ENCODE measurements at places on chromosomes 7 and 10.

DNA sequence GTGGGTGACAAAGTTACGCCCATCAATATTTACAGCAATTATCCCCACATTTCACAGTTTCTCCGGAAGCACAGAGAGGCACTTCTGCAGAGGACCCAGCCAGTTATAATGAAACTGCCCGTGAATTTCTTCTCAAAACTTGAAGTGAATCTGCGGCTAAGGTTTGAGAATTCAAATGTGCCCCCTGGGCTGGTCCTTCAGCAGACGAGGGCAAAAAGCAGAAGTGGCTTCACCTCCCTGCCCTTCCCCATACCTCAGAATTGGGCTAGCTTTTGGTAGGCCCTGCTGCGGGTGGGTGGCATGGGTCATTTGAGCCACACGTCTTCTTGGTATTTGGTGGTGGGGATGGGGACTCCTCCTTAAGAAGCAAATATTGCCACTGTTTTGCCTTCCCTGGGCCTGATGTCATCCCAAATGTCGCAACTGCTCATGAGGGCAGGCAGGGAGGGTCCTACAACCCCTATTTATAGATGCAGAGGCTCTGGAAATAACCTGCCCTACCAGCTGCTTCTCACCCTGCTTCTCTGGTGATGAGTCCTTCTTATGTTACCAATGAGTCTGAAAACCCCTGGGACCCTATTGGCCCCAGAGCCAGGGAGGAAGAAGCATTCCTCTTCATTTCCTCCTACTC, 16.6 kb upstream of the WDFY4 start:
- DNase-seq, result no peak

- DNase-seq, result no peak
Observed at GRCh38 chr10:27998954-27999275, at the start of gene ODAD2. Gene ODAD2 (minus strand): TSS chr10:27999079. CDS start chr10:27995142, 3,937 bp downstream.

DNA sequence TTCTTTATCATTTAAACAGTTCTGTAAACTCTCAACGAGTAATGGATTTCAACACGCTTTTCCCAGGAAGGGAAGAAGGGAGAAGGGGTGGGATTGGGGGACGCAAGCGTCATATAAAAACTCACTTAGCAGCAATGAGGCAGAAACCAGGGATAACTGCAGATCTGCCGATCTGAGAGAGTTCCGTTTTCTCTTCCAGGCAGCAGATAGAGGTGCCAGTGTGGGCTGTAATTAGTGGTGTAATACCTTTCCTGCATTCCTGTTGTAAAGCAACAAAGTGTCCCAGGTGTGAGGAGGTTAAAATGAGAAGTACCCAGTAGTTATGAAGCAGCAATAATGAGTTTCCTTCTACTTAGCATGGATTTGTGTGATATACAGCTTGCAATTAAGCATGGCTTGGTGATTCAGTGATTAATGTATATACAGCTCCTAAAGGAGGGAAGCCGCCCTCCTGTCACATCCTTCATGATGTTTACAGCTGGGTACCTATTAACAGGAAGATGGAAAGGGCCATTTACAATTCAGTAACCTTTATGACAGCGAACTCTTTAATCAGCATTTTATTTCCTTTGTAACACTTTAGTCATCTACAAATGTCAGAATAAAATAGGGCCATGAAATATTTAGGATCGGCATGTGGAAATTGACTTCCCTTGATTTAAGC, 271.9 kb downstream of the LRMDA start:
- DNase-seq, result no peak

DNA sequence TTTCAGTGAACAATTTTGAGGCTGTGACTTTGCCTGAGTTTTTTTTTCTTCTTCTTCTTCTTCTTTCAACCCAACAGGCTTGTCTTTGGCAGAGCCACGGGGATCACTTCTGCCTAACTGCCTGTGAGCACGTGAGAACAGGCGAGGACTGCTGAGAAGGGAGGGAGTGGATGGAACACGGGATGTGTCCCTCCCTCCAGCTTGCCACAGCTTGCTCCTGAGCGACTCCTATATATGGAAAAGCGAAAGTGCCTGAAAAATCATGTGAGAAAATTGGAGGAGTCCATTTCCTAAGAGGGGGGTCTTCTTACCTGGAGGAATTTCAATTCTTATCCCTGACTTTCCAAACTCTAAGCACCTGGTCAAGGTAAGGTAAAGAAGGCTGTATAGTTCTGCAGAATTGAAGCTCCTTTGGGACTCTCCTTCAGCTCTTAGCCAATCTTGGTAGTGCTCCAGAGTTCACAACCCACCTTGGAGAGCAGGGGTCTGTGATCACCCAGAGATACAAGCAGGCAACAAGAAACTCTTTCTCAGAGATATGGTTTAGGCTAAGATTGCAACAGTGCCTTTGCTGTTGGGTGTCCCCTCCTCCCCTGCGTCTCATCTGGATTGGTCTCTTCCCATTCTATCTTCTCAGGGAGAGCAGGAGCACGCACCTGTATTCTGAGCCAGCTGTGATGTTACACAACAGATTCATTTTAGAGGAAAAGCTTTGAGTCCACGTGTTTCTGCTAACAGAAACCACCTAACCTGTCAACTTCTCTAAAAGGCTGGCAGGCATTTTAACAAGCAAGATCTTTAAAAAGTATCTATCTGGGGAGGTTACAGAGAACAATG, at the start of gene MAT1A:
Gene MAT1A (minus strand): TSS at position 208 of the 837 bp plus-strand sequence. CDS start 235 bp downstream, outside the sequence.
- no peak for DNase-seq

DNA sequence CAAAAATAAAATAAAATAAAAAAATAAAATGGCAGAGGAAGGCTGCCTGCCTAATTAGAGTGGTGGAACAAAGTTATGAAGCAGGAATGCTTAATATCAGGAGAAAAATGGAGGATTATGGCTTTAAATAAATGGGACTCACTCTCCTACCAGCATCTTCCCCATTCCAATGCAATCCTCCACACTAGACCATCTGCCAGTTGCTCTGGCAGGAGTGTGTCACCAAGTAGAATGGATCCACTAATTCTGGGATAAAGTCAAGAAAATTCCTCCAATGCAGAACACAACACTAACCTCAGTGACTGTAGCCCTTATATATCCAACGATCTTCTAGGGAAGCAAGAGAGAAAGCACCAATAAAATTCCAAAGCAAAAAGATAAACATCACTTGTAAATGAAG, 112.5 kb upstream of the ARID5B start:
- DNase-seq, result no peak

DNA sequence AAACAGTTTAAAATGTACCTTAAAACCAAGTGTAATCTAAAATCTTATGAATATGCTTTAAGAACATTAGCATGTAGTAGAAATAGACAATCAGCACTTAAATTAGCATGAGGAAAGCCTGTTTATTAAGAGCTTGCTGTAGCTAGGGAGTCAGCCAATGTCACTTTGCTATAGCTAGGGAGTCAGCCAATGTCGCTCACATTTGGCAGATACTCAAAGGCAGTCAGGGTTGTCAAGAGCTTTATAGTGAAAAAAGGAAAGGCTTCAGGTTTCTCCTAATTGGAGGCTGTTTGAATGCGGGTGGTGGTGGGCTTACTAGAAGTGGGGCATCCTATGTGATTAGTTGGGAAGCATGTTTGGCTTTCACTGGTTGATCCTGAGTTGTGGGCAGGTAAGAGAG, 226.2 kb upstream of the DGKB start:
- no peak for DNase-seq

- DNase-seq, result no peak
Observed at GRCh38 chr7:102305414-102306268, 19.0 kb downstream of the SH2B2 start.

DNA sequence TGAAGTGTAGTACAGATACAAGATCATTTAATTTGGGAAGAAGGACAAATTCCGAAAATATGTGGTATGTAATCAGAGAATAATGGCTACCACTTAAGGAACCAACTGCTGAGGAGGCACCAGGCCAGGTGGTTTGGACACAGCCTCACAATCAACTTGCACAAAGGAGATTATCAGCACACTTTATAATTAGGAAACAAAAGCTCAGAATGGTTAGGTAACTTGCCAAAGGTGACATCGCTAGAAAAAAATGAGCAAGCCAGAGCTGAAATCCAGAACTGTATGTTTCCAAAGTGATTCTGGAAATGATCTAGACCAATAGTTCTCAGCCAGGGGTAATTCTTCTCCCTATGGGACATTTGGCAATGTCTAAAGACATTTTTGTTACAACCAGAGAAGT, 36.6 kb downstream of the ERCC6 start:
- no peak for DNase-seq

DNA sequence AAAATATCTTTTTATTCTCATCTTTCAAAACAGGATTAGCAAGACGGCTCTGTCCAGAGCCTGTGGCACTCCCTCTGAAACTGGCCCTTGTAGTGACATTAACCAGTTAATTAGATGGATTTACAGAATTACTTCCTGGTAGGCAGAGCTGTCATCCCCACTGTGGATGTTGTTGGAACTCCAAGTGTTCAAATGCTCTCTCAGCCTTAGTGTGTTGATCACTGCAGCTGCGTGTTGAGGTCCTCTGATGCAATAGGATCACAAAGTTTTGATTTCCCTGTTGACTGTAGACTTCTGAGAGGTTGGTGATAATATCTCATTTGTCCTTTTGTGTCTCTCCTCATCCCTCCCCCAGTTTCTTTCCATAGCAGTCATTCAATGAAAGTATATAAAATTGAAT, 117.3 kb upstream of the CDK6 start:
- DNase-seq, result peak; percentile 10

All from activated naive CD4-positive, alpha-beta T cell treated with Interleukin-2 at 50 U/mL for 16 hours (primary cell).